ENCODE measurements at places on chromosomes 4 and X.

GRCh38 chr4:122827258-122827878 is 737 bp downstream of the FGF2 start:
- no peak for DNase-seq

DNA sequence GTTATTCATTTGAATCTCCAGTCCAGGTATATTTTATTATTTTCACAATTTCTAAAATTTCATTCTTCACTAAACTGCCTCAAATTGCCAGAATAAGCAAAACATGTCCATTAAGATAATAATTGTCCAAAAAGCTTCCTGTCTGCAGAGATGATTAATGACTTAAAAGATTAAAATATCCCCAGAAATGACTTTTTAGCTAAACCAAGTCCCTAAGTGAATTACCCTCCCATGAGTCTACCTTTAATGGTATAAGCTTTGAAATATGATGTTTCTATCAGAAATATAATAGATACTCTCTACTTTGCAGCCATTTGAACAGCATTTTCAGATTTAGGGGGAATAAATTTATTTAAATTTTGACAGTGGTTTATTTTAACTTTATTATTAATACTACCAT is 289.2 kb upstream of the EMCN start:
- no peak for DNase-seq

DNA sequence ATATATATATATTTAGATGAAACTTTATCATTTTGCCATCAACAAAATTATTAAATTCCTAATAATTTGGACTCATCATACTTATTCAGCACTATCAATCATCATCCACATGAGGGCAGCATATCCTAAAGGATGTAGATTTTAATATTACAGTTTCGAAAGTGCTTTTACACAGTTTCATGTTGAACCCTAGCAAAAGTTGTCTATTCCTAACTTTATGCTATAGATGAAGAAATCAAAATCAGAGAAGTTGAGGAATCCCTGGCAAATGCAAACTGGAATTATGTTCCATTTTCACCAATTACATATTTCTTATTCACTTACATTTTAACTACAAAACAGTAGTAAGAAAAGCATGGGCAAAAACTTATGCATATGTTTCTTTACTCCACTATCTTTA is 36.6 kb upstream of the UGT2A1 start:
- no peak for DNase-seq

DNA sequence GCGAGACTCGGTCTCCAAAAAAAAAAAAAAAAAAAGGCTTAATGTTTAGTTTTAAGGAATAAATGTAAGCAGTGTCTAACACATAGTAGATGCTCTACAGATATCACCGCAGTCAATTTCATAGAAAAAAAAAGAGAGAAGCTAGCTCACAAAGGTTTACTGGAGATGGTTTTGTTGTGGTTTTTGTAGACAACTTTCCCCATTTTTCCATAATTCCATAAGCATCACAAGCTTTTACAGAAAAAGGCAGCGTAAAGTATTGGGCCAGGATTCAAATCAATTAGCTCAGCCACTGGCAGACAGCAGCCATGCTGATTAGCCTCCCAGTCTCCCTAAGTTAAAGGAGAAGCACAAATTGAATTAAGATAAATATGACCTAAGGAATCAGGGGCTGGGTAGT is 1.5 kb downstream of the GRSF1 start:
- DNase-seq = no peak

- no peak for DNase-seq
Measured at GRCh38 chrX:123324625-123325024, 140.5 kb downstream of the GRIA3 start.

- no peak for DNase-seq
Measured at GRCh38 chrX:30615229-30615628, 37.7 kb upstream of the TASL start.

GRCh38 chr4:37490391-37491347 is 195.5 kb downstream of the RELL1 start:
- DNase-seq = no peak

- DNase-seq = peak; percentile 92
Measured at GRCh38 chr4:5037553-5038551, 13.4 kb upstream of the STK32B start.

DNA sequence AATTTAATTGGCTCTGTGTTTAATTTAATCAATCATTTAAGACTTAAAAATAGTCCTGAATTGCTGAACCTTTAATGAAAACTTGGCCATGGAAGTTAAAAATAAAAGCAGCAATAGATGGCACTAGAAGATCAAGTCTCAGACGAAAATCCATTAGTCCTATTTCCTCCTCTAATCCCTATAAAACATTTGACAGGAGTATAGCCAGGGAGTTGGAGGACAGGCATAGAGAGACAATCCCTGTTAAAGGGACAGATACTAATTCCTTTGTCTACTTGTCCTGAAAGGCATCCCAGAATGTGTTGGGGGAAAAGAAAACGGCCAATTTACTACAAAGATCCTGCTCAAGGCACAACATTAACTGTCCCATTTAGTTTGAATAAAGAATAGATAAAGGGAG is 276.3 kb upstream of the TACR3 start:
- DNase-seq = peak; percentile 8

- DNase-seq = no peak
Measured at GRCh38 chr4:169030562-169030982, 20.5 kb upstream of the CBR4 start.

- no peak for DNase-seq
Measured at GRCh38 chrX:118862091-118862490, 38.5 kb downstream of the ZCCHC12 start.

- no peak for DNase-seq
Measured at GRCh38 chr4:3402491-3403347, 39.0 kb upstream of the HGFAC start.

DNA sequence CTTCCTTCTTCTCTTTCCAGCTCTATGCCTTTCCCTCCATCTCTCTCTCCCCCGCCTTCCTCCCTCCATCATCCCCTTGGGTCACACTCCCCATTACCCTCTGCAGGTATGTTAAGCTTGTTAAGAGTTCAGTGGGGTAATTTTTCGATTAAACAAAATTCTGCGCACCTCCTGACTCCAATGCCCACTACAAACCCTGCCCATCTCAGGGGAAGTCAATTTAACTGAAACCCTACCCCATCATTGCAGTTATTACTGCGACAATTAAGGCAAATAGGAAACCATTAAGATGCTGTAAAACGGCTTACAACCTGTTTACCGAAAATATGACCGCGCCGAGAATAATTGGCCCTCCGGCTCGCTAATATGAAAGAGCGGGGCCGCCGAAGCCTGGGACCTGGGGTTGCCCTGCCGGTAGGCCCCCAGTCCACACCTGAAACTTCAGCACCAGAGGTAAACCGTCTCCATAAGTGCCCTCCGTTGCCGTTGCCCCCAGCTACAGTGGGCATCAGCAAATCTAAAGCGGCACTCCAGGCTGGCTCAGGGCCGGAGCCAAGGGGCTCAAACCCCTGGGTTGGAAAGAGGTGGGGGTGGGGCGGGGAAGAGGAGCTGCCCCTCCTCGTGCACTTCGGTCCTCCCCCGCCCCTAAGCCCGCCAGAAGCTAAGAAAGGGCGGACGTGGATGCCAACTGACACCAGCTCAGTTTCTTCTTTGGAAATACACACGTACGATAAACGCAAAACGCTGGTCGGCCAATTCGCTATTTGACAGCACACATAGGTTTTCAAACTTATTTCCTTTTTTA is 4.8 kb downstream of the ARX start:
- DNase-seq = no peak

DNA sequence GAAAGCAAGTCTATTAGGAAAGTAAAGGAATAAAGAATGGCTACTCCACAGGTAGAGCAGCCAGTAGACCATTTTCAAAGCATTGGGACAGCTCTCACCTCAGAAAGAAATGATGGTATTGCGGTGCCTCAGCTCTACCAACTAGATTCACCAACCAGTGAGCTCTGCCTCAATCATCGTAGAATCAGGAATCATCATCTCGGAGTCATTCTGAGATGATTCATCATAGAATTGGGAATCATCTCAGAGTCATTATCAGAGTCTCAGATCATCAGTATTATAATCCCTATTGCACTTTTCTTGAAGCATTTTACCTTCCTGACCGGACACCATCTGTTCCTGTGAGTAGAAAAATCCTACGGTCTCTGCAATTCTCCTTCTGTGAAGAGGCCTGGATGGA is 17.5 kb upstream of the SAT1 start:
- no peak for DNase-seq

DNA sequence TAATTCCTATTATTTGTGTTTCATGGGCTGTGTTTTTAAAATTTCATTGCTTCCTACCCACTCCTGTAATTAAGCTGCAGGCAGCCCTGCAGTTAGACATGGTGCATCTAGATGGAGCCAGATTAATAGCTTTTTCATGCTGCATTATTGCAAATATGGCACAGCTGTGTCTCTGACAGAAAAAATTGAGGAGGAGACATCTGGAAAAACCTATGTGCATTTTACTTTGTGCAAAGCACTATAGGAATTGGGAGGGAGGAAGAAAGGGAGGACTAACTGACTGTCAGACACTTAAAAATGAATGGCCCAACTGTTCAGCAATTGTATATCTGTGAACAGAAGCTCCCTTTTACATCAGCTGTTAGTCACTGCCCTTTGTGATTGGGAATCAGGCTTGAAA is 8.1 kb upstream of the RPGR start:
- no peak for DNase-seq

GRCh38 chrX:130504019-130504418 is 102.2 kb downstream of the RBMX2 start:
- DNase-seq = no peak

DNA sequence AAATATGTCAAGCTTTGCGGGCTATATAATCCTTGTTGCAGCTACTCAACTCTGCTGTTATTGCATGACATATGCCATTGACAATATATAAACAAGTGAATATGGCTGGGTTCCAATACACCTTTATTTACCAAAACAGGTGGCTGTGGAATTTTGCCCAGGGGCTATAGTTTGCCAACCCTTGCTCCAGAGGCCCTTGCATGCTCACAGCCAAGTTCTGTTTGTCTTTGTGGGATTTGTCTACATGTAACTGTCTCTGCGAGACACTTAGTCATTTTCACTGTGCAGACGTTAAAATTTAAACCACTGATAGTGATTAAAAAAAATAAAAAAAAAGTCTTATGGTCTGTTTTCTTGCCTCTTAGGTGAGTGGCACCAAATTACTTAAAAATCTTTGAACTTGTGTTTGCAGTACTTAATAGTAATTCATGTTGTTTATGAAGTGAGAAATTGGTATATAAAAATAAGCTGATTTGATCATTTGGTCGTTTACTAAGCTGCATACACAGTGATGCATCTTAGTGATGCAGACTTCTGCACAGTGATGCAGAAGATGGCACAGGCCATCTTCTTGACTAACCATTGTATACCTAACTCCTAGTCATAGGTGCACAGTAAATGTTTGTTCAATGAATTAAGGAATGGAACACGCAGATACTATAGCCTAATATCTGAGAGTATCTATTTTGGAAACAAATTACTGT is 170.9 kb downstream of the FRMPD4 start:
- DNase-seq = no peak

DNA sequence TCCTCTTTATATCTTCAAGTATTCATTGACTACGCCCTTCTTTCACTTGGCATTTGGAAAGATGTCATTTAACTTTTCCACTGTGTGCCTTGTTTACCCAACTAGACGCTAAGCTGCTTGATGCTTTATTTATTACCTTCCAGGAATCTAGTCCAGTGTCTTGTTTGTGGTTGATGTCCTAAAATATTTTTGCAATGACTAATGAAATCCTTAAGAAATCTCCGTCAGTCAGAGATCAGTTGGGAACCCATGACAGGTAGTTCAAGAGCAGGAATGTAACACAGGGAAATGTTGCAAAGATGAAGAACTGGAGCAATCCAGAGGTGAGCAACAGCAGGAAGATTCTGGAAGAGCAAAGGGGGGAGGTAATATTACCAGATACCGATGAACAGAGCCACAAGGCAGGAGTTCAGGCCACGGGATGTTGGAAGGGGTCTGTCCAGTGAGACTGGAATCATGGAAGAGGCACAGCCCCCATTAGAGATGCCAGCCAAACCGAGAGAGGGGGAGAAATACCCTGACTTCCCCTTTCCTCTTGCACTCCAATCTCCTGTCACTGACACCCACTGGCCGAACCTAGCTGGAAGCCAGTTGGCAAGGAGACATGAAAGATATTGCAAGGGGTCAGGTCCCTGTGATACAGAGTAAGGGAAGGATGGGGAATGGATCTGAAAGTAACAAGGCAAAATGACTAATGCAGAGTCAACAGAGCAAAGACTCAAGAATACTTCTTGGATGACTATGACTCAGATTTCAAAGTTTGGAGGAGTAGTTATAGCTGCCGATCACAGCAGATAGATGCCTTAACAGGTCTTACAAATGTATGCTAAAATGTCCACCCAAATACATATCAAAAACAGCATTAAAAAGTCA is 62.7 kb upstream of the PHKA2 start:
- peak; percentile 18 for DNase-seq

GRCh38 chr4:40730091-40730679 is 19.6 kb upstream of the NSUN7 start:
- no peak for DNase-seq

GRCh38 chrX:45986971-45987370 is 558.2 kb downstream of the ZNF674 start:
- no peak for DNase-seq

DNA sequence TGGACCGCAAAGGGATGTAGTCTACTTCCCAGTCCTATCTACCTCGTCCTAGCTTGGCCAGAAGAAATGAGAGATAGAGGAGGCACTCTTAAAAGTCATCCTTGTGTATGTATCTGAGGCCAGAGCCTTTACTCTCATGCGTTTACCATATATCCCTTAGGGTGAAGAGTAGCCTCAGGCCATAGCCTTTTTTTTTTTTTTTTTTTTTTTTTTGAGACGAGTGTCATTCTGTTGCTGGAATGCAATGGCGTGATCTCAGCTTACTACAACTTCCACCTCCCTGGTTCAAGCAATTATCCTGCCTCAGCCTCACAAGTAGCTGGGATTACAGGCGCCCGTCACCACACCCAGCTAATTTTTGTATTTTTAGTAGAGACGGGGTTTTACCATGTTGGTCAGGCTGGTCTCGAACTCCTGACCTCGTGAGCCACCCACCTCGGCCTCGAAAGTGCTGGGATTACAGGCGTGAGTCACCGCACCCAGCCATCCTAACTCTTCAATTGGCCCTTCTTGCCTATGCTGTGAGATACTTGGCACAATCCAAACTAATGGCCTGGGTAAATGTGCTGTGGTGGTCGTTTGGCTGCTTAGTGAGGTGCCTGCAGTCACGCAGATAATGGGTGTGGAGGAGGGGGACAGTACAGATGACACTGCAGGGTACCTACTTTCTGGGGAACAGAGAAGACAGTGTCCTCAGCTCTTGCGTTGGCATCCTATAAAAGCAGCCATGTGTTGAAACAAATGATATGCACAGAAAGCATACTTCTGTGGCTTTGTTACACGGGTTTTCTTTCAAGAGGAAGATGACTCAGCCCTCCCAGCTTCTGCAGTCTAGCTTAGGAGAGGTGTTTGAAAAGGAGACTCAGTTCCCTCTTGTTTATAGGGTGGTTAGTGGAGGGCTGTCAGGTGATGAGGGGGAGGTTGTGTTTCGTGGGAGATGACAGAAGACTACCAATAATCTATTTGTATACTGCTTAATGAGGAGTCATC is 10.4 kb upstream of the DGAT2L6 start:
- no peak for DNase-seq

- no peak for DNase-seq
Measured at GRCh38 chr4:6021831-6022606, 3.8 kb upstream of the C4orf50 start.
